ENCODE measurements at places on chromosomes 4 and X.

GRCh38 chrX:112645774-112646173 is 34.0 kb downstream of the LHFPL1 start:
- no peaks in the 10 kb centered on the region for H3K4me1 ChIP-seq
- H3K36me3 ChIP-seq, result no peaks in the 10 kb centered on the region
- no peak for DNase-seq
- H3K27ac ChIP-seq, result no peak overlapping the region
- no peaks in the 10 kb centered on the region for H3K27me3 ChIP-seq

DNA sequence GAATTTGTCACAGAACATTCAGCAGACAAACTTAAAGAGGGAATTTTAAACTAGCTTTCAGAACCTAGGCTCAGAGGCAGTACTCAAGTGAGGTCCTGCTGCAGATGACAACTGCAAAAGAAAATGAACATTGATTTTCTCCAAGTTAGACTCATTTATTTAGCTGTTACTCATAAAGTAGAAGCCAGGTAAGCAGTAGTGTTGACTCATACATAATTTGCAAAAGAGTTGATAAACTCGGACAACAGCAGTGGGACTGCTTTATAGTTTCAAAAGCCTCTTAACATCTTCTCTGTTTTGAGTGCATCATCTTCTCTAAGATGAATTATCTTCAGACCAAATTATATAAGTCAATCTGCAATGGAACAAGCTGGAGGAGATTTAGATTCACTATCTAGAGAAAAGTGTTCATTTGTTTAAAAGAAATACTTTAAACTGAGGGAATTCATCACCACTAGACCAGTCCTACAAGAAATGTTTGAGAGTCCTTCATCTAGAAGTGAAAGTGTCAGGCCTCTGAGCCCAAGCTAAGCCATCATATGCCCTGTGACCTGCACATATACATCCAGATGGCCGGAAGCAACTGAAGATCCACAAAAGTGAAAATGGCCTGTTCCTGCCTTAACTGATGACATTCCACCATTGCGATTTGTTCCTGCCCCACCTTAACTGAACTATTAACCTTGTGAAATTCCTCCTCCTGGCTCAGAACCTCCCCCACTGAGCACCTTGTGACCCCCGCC is 49.5 kb downstream of the COQ2 start:
- no peak overlapping the region for H3K4me3 ChIP-seq
- peaks cover 19% of the 10 kb centered on the region for H3K4me1 ChIP-seq
- DNase-seq, result peak; percentile 46
- H3K36me3 ChIP-seq, result no peaks in the 10 kb centered on the region
- H3K27ac ChIP-seq, result no peak overlapping the region
- H3K27me3 ChIP-seq, result no peaks in the 10 kb centered on the region

GRCh38 chr4:75702919-75703411 is 21.4 kb upstream of the USO1 start:
- H3K4me1 ChIP-seq, result no peaks in the 10 kb centered on the region
- no peaks in the 10 kb centered on the region for H3K36me3 ChIP-seq
- no peak for DNase-seq

GRCh38 chr4:16431866-16432265 is 205.6 kb upstream of the TAPT1 start:
- H3K27me3 ChIP-seq, result no peaks in the 10 kb centered on the region
- H3K4me3 ChIP-seq, result no peak overlapping the region
- H3K36me3 ChIP-seq, result no peaks in the 10 kb centered on the region
- H3K4me1 ChIP-seq, result no peaks in the 10 kb centered on the region
- no peak overlapping the region for H3K27ac ChIP-seq
- no peak for DNase-seq

- peaks cover 11% of the 10 kb centered on the region for H3K4me1 ChIP-seq
- peak; percentile 93 for DNase-seq
- H3K27me3 ChIP-seq, result no peaks in the 10 kb centered on the region
- H3K27ac ChIP-seq, result peak overlapping the region; percentile 34
Observed at GRCh38 chrX:124406294-124407014, 60.1 kb downstream of the SH2D1A start.

GRCh38 chr4:80180743-80181142 is 16.6 kb upstream of the PRDM8 start:
- no peak overlapping the region for H3K4me3 ChIP-seq
- no peaks in the 10 kb centered on the region for H3K27me3 ChIP-seq
- H3K36me3 ChIP-seq, result no peaks in the 10 kb centered on the region

DNA sequence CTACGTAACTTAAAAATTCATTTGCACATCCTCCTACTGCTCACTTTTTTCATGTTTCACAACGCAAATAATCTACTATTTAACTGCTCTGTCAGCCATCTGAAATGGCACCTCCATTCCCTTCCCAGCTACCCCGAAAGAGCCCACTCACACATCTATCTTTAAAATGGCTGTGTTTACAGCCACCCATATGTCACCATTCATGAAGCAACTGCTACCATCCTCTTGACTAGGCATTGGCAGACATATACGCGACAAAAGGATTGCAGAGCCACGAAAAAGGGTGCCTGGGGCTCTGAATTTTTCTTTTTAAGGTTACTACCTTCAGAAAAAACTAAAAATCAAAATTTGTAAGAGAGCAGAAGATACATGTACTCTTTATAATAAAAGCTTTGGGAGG is 11.5 kb downstream of the SH3RF1 start:
- DNase-seq, result no peak
- no peak overlapping the region for H3K27ac ChIP-seq
- H3K27me3 ChIP-seq, result no peaks in the 10 kb centered on the region
- H3K4me3 ChIP-seq, result no peak overlapping the region
- peaks cover 41% of the 10 kb centered on the region for H3K4me1 ChIP-seq

DNA sequence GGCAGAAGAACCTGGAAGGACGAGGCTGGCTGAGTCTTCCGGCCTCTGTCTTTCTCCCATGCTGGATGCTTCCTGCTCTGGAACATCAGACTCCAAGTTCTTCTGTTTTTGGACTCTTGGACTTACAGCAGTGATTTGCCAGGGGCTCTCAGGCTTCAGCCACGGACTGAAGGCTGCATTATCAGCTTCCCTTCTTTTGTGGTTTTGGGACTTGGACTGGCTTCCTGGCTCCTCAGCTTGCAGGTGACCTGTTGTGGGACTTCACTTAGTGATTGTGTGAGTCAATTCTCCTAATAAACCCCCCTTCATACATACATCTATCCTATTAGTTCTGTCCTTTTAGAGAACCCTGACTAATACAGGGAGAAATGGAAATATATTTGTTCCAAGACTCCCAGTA is 265.8 kb downstream of the PCDH18 start:
- peak; percentile 20 for DNase-seq
- H3K27me3 ChIP-seq, result no peaks in the 10 kb centered on the region
- no peak overlapping the region for H3K4me3 ChIP-seq
- H3K4me1 ChIP-seq, result peaks cover 11% of the 10 kb centered on the region
- H3K27ac ChIP-seq, result no peak overlapping the region

GRCh38 chr4:102868153-102868780 is 525 bp upstream of the CISD2 start:
- peak overlapping the region; percentile 77 for H3K4me3 ChIP-seq
- peak overlapping the region; percentile 70 for H3K27ac ChIP-seq
- H3K36me3 ChIP-seq, result no peaks in the 10 kb centered on the region
- H3K4me1 ChIP-seq, result peaks cover 27% of the 10 kb centered on the region
- no peaks in the 10 kb centered on the region for H3K27me3 ChIP-seq

GRCh38 chr4:128277856-128278255 is 9.8 kb downstream of the PGRMC2 start:
- H3K27me3 ChIP-seq, result no peaks in the 10 kb centered on the region
- no peak overlapping the region for H3K27ac ChIP-seq
- H3K4me1 ChIP-seq, result peaks cover 19% of the 10 kb centered on the region
- no peaks in the 10 kb centered on the region for H3K36me3 ChIP-seq

DNA sequence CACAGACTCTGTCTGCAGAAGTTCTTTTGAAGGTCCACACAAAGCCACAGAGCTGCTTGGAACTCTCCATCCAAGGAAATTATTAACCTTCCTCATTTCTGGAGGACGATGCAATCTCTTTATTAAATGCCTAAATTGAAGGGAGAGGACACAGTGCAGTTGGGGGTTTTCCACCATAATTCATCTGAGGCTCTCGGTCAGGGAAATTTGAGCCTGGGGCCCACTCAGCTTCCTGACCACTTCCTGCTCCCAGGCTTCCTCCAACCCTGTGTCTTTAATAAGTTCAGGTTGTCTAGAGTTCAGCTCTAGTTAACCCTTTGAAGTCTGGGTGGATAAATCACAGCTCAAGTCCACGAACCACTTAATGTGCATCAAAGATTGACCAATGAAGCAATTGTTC is 58.5 kb downstream of the PRPS1 start:
- H3K36me3 ChIP-seq, result no peaks in the 10 kb centered on the region
- H3K27me3 ChIP-seq, result no peaks in the 10 kb centered on the region
- H3K4me1 ChIP-seq, result peaks cover 11% of the 10 kb centered on the region
- no peak overlapping the region for H3K4me3 ChIP-seq

DNA sequence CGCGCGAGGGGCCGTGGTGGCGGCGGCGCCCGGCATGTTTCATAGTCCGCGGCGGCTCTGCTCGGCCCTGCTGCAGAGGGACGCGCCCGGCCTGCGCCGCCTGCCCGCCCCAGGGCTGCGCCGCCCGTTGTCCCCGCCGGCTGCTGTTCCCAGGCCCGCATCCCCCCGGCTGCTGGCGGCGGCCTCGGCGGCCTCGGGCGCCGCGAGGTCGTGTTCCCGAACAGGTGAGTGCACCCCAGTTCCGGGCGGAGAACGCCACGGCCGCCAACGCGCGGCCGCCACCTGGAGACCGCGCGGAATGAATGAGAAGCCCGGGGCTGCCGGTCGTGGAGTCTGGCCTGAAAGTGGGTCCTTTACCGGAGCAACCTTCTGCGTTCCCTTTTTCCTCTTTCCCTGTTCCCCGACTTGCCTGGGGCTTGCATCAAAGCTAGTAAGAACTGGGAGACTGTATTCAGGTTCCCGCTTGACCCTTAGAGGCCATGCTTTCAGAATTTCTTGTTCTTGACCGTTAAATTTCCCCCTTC is 429 bp downstream of the NOCT start:
- H3K27me3 ChIP-seq, result no peaks in the 10 kb centered on the region
- H3K4me3 ChIP-seq, result peak overlapping the region; percentile 93
- peak overlapping the region; percentile 98 for H3K27ac ChIP-seq
- no peak for DNase-seq
- H3K36me3 ChIP-seq, result peaks cover 10% of the 10 kb centered on the region
- H3K4me1 ChIP-seq, result peaks cover 42% of the 10 kb centered on the region

DNA sequence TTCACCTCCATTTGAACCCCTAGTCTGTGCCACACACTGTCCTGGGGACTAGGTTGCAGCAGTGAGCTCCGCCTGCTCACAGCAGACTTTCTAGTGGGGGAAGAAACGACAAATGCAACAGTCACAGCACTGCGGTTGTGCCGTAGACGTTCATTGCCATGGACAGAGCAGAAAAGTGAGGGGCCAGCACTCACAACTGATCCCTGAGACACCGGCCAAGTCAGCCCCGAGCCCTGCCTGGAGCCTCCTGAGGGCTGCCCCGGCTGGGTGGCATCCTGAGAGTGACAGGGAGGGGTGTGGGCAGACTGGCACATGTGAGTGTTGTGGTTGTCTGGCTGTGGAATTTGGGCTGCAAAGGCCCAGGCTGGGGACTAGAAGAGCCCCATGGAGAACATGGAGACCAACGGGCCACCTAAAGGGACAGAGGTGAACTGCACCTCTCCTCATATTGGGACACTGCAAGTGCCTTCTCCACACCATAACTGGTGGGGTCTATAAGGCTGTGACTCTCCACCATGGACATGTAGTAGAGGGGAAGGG is 4.6 kb downstream of the DUSP9 start:
- no peaks in the 10 kb centered on the region for H3K27me3 ChIP-seq
- H3K36me3 ChIP-seq, result no peaks in the 10 kb centered on the region
- no peaks in the 10 kb centered on the region for H3K4me1 ChIP-seq
- H3K27ac ChIP-seq, result no peak overlapping the region
- peak; percentile 35 for DNase-seq
- H3K4me3 ChIP-seq, result no peak overlapping the region

- H3K36me3 ChIP-seq, result no peaks in the 10 kb centered on the region
- H3K27ac ChIP-seq, result no peak overlapping the region
- H3K4me1 ChIP-seq, result no peaks in the 10 kb centered on the region
- no peak for DNase-seq
- H3K4me3 ChIP-seq, result no peak overlapping the region
Observed at GRCh38 chrX:23287191-23287725, 47.4 kb upstream of the PTCHD1 start.

GRCh38 chr4:37008199-37008598 is 236.3 kb upstream of the NWD2 start:
- H3K36me3 ChIP-seq, result no peaks in the 10 kb centered on the region
- H3K4me3 ChIP-seq, result no peak overlapping the region
- DNase-seq, result peak; percentile 91
- H3K27me3 ChIP-seq, result no peaks in the 10 kb centered on the region
- H3K27ac ChIP-seq, result peak overlapping the region; percentile 40

GRCh38 chrX:1178580-1179057 is 33.8 kb downstream of the CRLF2 start:
- no peak overlapping the region for H3K27ac ChIP-seq
- peak overlapping the region; percentile 58 for H3K4me3 ChIP-seq
- H3K36me3 ChIP-seq, result no peaks in the 10 kb centered on the region
- H3K4me1 ChIP-seq, result no peaks in the 10 kb centered on the region
- DNase-seq, result peak; percentile 40

- H3K36me3 ChIP-seq, result no peaks in the 10 kb centered on the region
- no peaks in the 10 kb centered on the region for H3K4me1 ChIP-seq
- H3K4me3 ChIP-seq, result no peak overlapping the region
- H3K27ac ChIP-seq, result no peak overlapping the region
Observed at GRCh38 chrX:55638933-55639332, 15.7 kb downstream of the FOXR2 start.

DNA sequence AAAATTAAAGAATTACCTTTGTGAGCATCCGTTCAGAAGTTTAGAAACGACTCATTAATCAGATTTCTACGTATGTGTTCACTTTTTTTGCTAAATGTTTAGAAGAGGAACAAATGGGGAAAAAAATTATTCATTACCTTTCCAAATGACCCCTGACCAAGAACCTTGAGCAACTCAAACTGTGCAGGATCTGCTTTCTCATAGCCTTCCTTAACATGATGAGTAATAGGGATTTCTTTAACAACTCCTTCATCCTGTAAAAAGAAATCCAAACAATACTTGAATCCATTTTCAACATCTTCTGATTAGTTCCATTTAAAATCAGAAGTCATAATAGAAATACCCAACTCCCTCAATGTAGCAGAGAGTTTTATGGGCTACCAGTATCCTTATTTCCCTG is 32.1 kb downstream of the RPS6KA6 start:
- no peaks in the 10 kb centered on the region for H3K27me3 ChIP-seq
- peak overlapping the region; percentile 72 for H3K27ac ChIP-seq
- no peak overlapping the region for H3K4me3 ChIP-seq
- DNase-seq, result peak; percentile 58

GRCh38 chr4:151888367-151888866 is 127.6 kb upstream of the GATB start:
- no peak overlapping the region for H3K4me3 ChIP-seq
- DNase-seq, result no peak
- H3K27ac ChIP-seq, result no peak overlapping the region
- no peaks in the 10 kb centered on the region for H3K36me3 ChIP-seq

DNA sequence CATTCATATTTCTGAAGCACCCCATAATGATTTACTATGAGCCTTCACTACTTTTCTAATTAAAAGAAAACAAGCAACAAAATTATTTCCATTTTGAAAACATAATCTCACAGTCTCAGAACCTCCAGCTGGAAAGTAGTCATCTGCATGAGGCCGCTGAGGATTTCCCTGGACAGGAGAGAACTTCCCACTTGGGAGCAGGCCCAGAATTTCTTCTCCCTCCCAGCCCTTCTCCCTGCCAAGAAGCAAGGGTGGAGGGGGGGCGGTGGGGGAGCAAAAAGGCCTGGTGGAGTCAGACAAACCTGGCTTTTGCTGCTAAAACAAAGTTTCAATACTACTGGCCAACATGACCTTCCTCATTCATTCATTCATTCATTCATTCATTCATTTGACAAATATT is 167.3 kb downstream of the PJA1 start:
- no peaks in the 10 kb centered on the region for H3K36me3 ChIP-seq
- H3K27ac ChIP-seq, result 0 out of 2 replicates have a peak overlapping the region, but pooled peaks have one; percentile 93
- no peak overlapping the region for H3K4me3 ChIP-seq
- no peaks in the 10 kb centered on the region for H3K27me3 ChIP-seq

Measured in PC-3 (cell line).